ENCODE measurements at places on chromosomes 1 and 21.

GRCh38 chr1:19596065-19596713 is 47.9 kb upstream of the NBL1 start:
- DNase-seq = no peak

DNA sequence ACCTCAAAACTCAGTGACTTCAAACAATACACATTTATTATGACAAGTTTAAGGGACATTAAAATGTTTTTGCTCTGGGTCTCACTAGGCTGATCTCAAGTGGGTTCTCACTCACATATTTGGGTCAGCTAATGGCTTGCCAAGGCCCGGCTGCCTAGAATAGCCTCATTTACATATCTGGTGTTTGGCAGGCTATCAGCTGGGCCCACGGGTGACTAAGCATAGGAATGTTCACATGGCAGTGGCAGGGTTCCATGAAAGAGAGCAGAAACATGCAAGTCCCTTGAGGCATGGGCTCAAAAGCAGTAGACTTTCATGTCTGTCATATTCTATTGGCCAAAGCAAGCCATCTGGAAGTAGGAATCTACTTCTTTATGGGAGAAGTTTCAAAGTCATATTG is 492.6 kb downstream of the KCNT2 start:
- no peak for DNase-seq

- peak; percentile 6 for DNase-seq
These were observed 237.5 kb downstream of the TTLL7 start for GRCh38 chr1:83761167-83762038.

DNA sequence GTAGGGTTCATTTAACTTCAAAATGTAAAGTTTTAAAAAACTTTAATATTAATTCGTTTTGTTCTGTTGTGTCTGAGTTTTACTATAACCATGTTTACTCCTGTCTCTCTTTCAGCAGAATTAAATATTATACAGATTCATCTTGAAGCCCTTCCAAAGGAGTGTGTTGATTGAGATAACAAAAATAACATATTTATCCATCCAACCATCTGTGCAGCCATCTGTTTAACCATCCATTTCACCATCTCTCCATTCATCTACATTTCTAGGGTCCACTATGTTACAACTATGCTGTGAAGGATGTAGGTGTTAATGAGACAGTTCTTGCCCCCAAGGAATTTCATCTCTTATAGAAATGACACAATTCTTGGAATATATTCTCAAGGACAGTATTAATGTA is 36.0 kb upstream of the GNG12 start:
- DNase-seq = no peak

DNA sequence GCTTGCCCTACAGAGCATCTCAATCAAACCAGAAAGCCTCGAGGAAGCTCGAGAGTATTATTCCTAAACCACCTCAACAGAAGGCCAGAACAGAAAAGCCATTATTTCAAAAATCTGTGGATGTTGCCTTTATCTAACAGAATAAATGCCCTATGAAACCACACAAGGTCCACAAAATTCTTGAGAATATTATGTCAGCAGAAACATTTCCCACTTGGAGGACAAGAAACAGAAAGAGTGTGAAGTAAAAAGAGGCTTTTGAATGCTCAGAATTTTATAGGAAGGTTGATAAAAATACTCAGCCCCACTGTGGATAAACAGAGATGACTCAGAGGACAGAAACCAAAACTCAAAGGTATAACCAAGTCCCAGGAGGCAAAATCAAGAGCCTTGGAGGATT is 146.4 kb upstream of the LRRC7 start:
- DNase-seq = no peak

- DNase-seq = no peak
These were observed 206.7 kb upstream of the C1orf174 start for GRCh38 chr1:4106731-4107130.

- no peak for DNase-seq
These were observed 26.6 kb upstream of the EXO1 start for GRCh38 chr1:241821363-241821762.

- no peak for DNase-seq
These were observed 13.9 kb downstream of the ARID4B start for GRCh38 chr1:235313931-235314678.

DNA sequence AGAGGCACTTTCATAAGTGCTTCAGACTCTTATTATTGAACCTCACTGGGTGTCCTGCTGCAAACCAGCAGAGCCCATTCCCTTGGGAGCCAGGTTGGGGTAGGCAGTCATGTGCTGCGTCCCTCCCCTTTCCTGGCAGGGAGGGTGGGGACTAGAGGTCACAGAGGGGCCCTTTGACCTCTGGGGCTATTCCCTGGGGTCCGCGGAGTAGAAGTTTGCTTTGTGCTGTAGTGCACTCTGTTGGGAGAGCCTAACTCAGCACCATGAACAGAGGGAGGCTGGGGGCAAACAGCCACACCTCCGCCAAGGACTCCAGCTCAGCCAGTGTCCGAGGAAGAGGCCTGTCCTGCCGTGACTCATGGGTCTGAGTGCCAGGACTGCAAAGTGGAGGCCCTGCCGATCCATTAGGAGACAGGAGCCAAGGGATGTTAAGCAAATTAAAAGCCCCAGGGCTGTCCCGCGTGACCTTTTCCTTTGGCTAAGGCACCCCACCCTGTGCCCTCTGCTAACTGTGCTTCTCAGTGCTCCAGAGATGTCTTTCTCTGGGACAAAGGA is 3.0 kb upstream of the IGSF21 start:
- DNase-seq = no peak

GRCh38 chr1:192797891-192798290 is 10.9 kb upstream of the RGS2 start:
- no peak for DNase-seq

DNA sequence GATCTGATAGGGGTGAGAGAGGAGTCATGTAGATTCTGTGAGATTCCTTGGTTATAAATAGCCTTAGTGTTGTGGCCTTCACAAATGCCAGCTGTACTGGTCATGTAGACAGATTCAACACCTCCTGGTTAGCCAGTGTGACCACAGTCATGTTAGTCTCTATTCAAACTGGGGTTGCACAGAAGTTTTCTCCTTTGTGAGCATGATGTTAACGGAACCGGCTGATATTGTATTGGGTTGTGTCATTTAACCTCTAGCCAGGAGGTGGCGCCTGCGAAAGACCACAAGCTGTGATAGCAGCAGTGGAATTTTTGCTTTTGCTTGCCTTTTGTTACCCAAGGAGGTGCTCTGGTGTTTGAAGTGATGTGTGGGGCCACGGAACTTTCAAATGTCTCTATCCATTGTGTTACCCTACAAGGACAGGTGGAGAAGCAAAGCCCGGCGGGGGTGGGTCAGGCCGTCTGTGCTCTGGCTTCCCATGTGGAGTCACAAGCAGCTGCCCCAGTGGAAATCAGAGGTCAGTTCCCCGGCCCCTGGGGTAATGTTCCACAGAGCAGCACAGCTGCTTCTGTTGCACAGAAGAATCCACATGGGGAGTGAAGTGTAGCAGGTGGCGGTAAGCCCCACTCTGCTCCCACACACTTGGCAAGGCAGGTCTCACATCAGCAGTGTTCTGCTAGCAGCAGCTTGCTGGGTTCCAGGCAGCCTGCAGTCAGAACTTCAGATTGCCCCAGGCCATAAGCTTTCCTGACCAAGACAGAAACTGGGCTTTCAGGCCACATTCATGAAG is 112.6 kb downstream of the ADAMTS1 start:
- DNase-seq = peak; percentile 28

Measured in activated CD4-positive, alpha-beta T cell treated with anti-CD3 and anti-CD28 coated beads, Interleukin-2, amount 10 ng/mL, durations not matched to agents 7 days and 5 days (primary cell).